ENCODE measurements at places on chromosomes 16 and 17.

DNA sequence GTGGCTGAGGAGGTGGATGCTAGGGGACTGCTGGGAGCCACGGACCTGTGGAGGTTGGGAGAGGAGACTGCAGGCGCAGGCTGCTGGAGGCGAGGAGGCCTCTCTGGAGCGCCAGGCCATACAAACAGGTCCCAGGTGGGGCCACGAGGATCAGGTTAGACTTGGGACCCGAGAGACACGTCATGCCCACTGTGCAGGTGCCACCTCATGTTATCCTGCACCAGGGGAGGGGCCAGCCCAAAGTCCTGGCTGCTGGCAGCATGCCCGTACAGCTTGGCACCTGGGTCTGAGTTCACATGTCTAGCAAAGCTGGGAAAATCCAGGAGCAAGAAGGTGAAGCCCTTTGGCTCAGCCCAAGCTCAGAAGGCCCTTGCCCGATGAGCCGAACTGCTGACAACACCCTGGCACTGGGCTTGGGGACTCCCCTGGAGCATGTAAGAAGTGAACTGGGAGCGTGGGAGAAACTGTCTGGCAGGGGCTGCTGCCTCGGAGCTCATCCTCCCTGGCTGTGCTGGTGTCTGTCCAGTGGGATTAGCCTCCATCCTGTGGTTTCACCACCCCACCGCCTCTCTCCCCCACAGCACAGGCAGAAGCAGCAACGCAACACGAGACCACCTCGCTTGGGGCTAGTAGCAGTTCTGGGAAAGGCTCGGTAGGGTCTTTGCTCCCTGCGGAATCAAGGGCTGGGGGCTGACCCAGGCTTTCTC is 5.3 kb downstream of the ARHGDIA start:
- no peak for DNase-seq

DNA sequence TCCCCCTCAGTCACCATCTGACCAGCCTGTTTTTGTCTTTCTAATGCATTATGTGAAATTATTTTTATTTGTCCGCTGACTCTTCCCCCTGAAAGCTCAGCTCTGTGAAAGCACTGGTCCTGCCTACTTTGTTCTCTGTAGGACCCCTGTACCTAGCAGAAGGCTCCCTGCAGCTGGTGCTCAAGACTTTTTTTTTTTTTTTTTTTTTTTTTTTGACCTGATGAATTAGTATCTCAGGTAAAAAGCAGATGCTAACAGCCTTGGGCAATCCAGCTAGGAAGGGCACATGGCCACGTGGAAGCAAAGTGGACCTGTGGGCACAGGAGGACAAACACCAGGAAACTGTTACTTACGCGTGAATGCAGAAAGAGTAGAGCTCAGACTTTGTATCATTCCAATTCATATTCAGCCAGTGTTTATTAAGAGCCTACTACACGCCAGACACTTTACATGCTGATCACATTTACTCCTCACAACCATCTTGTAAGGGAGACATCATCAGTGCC is 629 bp upstream of the UNC119 start:
- DNase-seq, result no peak

- no peak for DNase-seq
Observed at GRCh38 chr17:73271072-73271471, 9.4 kb upstream of the CPSF4L start.

- DNase-seq, result no peak
Observed at GRCh38 chr17:17412326-17412725, 64.5 kb upstream of the MED9 start.

DNA sequence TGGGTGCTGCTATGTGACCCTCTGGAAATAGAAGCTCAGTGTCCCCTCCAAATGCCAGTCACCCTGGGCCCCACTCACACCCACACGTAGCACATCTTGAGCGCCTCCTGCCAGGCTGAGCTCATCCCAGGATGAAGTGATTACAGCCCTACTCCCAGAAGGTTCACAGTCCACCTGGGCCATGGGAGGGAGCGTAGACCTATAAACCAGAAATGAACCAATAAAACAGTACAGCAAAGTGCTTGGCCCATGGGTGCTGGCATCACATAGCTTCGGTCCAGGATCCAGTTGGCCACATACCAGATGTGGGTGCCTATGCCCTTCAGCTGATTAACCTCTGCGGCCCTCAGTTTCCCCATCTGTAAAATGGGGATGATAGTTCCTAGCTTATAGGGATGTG is 2.2 kb upstream of the BICDL2 start:
- DNase-seq, result no peak

DNA sequence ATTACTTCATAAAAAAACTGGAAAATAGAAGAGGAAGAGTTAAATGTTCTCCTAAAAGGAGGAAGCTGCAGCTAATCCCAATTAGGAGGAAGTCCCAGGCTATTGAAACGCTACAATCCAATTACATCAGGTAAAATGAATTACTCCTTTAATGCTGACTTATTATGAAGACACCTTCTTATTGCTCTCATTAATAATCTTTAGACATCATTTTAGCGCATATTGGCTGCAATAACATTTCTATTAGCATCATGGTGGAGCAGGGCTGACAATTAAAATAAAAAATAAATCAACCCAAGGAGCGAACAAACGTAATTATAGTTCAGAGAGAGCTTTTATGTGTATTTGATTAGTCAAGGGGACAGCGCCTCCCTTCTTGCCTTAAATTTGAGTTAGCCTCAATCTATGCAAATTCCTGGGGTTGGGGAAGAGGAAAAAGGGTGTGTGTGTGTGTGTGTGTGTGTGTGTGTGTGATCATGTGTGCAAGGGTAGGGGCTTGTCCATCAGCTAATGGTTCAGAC is 109.0 kb upstream of the IRX6 start:
- no peak for DNase-seq

DNA sequence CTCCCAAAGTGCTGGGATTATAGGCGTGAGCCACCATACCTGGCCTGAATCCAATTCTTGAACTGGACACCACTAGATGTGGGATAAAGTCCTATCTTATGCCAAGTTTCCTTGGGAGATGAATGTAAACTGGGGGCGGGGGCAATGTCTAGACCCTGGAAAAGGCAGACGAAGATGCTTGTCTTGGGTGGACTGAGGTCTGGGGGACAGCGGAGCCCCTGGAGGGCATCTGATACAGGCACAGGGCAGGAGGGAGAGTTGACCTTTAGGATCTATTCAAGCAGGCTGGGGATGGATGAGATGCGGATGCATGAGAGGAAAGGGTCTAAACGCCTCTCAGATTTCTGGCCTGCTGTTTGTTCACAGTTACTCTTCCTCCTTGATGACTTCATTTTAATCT is 11.7 kb downstream of the C1QTNF1 start:
- no peak for DNase-seq

- no peak for DNase-seq
Observed at GRCh38 chr17:72863526-72864211, 228.8 kb downstream of the SLC39A11 start.

DNA sequence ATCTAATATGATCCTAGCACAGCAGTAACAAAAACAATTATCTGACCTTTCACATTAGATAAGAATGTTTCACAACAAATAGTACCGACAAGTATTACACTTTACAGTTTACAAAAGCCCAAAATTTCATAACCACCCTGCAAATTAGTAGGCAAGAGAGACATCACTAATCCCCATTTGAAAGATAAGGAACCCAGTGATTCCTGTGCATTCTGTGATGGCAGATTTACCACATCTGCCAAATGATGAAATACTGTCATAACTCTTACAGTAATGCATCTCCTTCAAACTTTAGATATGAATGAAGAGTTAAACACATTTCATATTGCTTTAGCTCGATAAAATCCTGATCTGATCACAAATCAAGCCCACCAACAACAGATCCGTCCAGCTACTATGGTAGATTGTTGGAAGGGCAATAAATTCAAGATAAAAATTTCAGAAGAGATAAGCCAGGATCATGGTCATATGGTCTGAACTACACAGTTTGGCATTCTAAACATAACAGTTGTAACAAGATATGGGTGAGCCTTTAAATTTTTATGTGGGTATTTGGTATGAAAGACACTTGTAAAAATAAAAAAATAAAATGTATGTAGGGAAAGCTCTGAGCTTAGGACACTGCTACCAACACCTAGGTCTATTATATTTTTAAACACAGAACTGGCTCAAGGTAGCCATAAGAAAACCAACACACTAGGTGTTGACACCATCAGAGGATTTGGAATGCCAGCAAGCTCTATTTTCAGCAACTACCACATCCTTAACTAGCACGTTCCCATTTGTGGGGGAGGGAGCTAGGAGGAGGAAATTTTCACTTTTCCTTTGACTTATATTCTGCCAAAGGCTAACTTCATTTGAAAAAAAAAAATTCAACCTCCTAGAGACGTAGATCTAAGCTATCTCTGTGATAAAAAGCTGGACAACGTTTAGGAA is 9.3 kb downstream of the YWHAE start:
- DNase-seq, result no peak

- no peak for DNase-seq
Observed at GRCh38 chr17:69084911-69085310, 24.2 kb upstream of the ABCA9 start.

- DNase-seq, result no peak
Observed at GRCh38 chr17:231966-232807, 50.7 kb upstream of the DOC2B start.

DNA sequence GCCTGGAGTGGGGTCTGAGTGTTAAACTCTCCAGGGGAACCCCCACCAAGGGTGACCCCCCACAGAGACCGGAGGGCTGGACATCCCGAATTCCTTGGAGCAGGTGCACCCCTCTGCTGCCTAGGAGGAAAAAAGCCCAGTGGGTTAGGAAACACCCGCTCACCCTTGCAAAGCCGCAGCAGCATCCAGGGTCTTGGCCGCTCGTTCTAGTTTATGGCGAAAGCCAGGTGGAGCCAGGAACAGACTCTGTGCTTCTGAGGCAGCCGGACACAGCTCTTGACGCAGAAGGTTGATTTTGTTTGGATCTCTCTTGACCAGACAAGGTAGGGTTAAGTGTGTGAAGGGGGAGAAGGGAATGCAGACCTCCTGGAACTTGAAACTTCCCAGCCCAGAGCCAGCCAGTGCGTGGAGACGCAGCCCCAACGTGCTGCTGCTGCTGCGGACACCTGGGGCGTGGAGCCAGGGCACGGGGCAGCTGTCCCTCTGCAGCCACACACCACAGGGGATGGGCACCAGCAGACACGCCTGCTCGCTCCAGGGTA is 154.5 kb downstream of the LAT start:
- DNase-seq, result no peak

DNA sequence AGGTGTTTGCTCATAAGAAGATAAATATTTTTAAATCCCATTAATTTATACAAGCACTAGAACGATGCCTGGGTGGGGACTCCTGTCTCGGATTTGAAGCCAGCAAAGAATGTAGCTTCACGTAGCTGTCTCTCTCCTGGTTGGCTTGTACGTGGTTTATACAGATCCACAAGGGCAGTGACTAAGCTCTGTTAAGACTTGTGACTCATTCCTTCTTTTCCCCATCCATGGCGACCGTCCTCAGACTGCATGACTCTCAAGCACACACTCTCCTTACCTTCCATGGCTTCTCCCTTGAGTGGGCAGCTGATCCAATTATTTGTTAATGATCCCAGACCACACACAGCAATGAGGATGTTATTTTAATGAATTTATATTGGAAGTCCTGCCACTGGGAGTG is 679.7 kb upstream of the SOX9 start:
- DNase-seq, result no peak

DNA sequence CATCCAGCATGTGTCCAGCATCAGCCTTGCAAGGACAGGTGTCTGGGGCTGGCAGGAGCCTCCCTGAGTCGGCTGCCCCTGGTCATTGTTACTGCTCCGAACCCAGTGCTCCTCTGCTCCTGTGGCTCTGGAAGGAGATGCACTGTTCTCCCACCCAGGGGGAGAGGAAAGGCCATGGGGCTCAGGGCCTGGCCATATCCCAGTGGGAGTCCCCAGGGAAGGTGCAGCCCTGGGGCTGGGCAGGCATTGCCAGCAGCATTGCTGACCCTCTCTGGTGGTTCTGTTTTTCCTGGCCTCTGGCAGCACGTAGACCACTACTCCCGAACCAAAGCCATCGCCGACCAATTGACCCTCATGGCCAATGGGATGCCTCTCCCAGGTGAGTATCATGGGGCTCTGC is 9.6 kb downstream of the SDR42E2 start:
- no peak for DNase-seq

- DNase-seq, result no peak
Observed at GRCh38 chr17:49285716-49286115, 55.1 kb upstream of the PHOSPHO1 start.

GRCh38 chr17:51000835-51001638 is 119.6 kb downstream of the SPAG9 start:
- DNase-seq, result no peak

GRCh38 chr17:29291163-29291752 is 2.7 kb downstream of the NUFIP2 start:
- DNase-seq, result no peak

DNA sequence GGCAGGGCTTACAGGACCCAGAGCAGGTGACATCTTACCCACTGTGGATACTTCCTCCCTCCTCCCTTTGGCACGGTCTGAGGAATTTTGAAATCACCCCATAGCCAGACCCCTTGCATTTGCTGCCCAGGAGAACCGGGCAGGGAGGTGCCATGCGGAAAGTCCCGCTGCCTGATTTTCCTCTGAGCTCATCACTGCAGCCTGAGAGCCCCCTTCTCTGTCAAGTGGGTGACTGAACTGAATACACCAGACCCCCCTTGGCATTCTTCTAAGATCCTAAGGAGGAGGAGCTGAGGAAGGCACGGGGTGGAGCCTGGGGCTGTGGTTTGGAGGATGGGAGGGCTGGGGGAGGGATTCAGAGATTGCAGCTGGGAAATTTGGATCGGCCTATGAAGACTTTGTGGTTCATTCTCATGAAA is 173.4 kb downstream of the RAB11FIP4 start:
- no peak for DNase-seq

All from stimulated activated CD8-positive, alpha-beta memory T cell treated with anti-CD3 and anti-CD28 coated beads, Interleukin-2, amount 100 ng/mL, for 48 hours (primary cell).